ENCODE measurements at places on chromosomes 4 and X.

DNA sequence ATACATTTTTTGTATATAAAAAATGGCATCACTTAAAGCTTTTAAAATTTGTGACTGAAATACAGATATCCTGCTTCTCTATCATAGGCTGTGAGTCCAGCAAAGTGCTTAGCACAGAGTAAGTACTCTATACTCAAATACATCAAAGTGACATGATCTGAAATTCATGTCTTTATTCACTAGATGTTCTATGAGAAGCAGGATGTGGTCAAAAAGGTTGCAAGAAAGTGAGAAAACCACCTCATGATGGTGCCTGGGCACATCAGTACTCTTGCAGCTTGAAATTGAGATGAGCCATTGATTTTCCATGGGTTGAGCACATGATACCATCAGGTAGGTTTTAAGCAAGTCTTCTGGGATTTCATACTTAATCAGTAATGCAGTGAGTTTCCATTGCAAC, 20.4 kb upstream of the SFRP2 start:
- no peak for DNase-seq

- no peak for DNase-seq
These were observed 73.1 kb downstream of the FAT1 start for GRCh38 chr4:186650401-186651180.

- no peak for DNase-seq
These were observed 96.2 kb downstream of the UGT8 start for GRCh38 chr4:114694770-114695169.

GRCh38 chr4:141220271-141220670, 424 bp upstream of the ZNF330 start:
- no peak for DNase-seq

- DNase-seq, result no peak
These were observed 42.9 kb upstream of the ADRA2C start for GRCh38 chr4:3723232-3723642.

DNA sequence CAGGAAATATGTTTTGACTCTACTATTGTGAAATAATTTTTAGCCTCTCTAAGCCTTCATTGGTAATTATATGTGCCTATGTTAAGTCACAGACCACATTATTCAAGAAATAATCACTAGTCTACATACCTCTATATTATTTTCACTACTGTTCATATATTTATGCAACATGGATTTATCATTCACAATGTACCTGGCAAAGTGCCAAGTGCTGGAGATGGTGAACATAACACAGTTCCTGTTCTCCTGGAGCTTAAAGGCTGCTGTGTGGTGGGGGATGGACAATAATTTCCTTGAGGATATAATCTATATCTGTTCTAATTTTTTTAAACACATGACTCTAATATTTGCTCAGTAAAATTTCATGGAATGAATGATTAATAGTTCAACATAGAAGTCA, 527.7 kb upstream of the CXorf51A start:
- no peak for DNase-seq

- DNase-seq, result no peak
These were observed 148.2 kb downstream of the COMMD8 start for GRCh38 chr4:47315346-47315745.

- DNase-seq, result no peak
These were observed 576.2 kb upstream of the SMIM31 start for GRCh38 chr4:164177753-164178152.
